NCI-H748 treated with DMSO at 0.1 percent for 48 hours (cell line): ENCODE measurements at places on chromosomes 2 and 18.

DNA sequence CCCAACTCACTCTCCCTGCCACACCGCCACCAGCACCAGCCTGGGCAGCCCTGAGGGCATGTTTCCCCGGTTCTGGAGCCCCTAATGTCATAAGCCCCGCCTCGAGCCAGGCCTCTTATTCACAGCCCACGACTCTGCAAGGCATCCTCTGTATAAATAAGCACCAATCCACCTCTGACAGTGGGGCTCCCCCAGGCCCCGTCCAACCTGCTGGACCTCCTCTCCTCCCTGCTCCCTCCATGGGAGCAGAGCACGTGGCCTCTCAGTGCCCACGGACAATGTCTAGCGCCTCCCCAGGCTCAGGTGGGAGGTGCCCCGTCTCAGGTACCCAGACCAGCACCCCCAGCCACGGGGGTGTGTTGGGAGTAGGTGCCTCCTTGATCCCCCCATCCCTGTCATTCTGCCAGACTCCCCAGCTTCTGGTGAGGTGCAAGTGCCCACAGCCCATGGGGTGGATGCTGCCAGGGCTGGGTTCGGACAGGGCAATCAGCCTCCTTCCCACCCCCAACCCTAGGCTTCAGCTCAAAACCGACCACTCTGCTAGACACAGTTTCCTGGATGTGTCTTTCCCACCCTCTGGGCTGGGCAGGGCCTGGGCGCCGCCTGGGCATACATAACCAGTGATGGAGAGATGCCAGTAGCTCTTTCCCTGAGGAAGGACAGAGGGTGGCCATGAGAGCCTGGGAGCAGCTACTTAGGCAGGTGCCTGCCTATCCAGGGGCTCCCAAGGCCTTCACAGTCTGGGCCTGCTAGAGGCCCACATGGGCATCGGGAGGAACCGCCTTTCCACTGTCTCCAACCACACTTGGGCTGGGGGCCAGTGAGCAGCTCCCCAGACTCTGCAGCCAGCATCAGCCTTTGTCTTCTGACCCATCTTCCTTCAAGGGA lies 1.6 kb upstream of the ADRA2B start:
- DNase-seq: no peak

GRCh38 chr2:230234122-230234722 lies 8.7 kb downstream of the SP140 start:
- no peak for DNase-seq

- DNase-seq: no peak
These were observed 42.1 kb downstream of the SRSF7 start for GRCh38 chr2:38708900-38709566.

DNA sequence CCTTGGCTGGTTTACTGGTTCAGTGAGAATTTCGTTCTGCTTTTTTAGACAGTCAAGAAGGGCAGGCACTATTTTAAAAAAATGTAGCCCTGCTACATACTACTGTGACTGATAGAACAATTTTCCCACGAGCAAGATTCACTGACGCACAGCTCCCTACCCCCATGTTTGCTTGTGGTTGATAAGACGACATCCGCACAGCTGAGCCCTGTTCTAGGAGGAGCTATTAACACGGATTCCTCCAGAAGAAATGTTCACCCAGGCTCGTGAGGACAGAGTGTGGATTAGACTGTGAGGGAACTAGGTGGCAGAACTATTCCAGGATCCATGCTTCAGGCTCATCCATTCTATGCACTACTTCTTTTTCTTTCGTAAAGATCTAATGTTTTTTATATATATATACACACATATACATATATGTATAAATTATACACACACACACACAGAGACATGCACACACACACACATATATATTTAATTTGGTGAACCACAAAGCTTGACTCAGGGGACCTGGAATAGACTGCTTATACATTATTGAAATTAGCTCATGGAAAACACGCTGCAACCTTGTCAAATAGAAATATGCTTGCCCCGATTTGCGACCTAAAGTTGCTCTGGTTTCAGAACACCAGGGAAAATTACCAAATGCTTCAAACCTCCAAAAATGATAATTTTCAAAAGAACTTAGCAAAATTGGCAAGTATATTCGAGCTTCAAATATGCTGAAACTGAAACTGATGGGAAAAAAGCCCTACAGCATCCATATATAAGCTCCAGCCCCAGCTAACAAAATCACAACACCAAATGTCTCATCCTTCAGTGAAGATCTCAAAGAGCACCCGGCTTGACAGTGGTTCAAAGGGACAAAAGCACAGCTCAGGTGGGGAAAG lies 370.4 kb downstream of the SOCS6 start:
- no peak for DNase-seq

GRCh38 chr2:240733803-240734495 lies 42.3 kb downstream of the AQP12A start:
- no peak for DNase-seq

DNA sequence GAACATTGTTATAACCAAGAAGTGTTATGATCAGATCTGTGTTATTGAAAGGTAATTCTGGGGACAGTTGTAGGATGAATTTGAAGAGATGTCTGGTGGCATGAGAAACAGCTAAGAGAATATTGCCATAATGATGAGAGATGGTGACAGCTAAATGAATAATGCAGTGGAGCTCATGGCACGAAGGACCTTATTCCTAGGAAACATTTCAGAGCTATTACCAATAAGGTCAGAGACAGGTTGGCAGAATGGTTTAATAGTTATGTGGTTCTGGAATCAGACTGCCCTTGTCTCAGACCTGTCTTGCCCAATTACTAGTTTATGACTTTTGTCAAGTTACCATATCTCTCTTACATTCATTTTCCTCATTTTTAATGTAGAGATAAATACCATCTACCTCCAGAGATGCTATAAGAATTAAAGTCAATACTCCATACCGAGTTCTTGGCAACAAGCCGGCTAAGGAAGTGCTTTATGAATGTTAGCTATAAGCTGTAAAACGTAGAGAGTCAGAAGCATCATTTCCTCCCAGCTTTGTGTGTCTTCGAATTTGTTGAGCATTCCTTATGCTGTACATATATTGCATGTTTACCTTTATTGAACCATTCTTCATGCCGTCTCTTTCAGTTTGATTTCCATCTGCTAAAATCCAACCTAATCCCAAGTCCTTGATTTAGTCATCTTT lies 73.6 kb upstream of the COL5A2 start:
- no peak for DNase-seq

GRCh38 chr18:44938720-44939665 lies 258.3 kb downstream of the SETBP1 start:
- DNase-seq: peak; percentile 80

- DNase-seq: no peak
These were observed 371.4 kb downstream of the OSR1 start for GRCh38 chr2:18987016-18987415.

- no peak for DNase-seq
These were observed 25.5 kb downstream of the B4GALT6 start for GRCh38 chr18:31658670-31659575.

DNA sequence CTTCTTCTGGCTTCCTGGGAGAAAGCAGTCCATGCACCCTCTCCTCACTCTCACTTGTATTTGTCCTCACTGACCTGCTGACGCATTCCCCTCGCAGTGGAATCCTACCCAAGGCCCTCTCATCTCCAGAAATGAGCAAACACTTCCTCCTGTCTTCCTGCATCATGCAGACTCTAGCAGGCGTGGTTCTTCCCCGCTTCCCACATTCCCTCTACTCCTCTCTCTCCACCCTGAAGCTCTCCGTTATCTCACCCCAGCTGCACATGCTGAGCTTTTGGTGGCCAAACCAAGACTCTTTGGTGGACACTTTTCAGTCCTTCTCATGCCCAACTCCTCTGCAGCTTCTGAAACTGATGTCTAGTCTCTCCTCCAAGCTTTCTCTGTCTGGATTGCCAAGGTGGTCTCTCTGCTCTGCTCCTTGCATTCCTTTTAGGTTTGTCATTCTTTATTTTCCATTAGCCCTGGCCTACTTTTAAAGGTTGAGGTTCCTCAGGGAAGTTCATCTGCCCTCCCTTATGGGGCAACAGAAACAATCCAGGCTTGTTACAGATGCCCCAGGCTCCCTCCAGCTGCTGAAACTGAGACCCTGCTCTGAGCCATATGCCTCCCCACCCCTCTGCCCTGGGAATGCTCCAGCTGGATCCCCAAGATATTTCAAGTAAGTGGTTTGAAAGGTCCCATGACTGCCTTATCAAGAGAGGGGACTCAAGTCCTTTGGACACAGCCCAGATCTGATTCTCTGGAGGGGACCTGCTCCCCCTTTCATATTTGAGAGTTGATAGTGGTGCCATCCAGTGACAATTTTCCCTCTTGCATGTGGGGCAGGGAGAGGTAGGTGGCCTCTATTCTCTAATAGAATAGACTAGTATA lies 835 bp upstream of the IL18RAP start:
- no peak for DNase-seq

DNA sequence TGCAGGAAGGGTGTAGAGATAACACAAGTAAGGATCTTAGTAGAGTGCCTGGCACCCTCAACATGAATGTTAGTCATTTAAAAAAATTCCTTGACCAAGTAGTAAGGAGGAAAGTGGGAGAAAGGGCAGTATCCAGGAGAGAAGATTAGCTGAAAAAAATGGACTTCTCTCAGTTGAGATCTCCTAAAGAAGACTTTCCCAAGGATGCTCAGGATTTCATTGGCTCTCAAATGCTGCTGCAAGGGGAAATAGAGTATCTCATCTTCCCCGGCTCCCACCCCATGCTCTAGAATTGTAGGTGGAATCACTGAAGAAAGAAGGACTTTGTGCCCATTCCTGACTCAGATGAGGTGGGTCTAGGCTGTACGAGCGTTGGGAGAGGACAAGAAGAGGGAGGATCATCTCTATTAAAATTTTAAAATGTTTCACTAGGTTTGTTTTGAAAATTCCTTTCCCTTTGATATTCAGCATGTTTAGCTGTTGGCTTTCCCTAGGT lies 231.1 kb downstream of the MYCN start:
- no peak for DNase-seq

- DNase-seq: no peak
These were observed 268.3 kb downstream of the FBXO15 start for GRCh38 chr18:73879328-73879727.

DNA sequence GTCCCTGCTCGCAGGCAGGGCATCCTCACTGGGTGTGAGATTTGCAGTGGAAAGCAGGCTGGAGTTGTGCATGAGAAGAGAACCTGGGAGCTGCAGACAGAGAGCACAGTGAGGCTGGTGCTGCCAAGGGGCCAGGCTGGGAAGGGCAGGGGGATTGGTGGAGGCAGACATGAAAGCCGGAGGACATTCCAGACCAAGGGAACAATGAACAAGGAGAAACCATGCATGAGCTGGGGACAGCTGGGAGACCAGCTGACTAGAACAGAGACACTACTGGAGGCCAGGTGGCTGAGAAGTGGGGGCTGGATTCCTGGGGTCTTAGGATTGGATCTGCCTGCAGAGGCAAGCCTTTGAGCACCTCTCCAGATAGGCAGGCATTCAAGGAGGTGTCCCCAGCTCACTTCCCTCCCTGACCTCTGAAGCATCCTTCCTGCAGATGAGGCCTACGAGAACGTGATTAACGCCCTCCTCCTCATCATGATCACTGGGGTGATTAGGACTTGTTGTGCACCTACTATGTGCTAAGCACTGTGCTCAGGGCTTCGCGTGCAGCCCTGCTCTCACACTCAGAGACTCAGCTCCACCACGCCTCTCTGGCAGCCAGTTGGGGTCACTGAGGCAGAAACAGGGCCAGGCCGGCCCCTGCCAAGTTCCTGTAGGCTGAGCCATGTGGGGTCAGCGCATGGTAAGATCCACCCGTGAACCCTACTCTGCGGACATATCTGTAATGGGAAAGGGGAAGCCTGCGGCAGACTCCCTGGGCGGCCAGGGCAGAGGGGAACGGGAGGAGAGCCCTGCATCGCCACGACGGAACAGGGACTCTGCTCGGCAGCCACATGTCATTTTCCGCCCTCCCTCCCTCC lies 74.8 kb upstream of the SLC66A3 start:
- no peak for DNase-seq

DNA sequence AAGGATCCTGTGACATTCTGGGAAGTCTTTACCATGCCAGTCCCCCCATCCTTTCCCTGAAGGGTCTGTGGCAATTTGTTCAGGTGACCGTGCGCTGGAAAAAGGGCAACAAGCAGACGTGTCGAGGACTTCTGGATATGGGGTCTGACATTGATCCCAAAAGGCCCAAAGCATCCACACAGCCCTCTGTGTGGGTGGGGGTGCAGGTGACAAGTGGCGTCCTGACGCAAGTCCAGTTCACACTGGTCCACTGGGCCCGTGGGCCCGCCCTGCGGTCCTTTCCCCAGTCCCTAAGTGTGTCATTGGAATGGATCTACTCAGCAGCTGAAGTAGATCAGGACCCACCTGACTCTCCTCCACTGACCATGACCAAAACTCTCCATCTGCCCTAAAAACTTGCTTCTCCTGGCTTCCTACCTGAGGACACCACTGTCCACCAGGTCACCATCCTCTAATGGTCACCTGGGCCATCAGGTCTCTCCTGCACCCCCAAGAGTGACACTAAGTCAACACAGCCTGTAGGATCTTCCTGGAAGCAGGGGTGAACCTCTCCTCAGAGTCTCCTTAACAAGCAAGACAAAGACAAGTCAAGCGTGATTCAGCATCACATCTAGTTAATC lies 85.6 kb upstream of the SLC66A3 start:
- no peak for DNase-seq

GRCh38 chr2:27956888-27957287 lies 66.4 kb downstream of the BABAM2 start:
- no peak for DNase-seq

DNA sequence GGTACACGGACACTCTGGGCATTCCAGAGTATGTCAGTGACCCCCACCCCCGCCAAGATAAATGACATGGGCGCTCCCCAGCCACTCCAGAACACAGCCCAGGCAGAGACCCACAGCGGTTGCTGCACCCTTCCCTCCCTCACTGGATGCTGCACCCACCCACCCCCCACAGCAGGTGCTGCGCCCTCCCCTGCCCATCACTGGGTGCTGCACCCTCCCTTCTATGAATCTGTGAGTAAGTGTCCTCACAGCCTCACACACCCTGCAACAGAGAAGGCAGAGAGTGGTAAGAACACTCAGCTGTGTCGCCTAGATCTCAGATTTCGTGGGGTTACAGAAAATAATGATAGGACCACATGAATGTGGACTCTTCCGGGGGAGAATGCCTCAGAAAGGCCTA lies 23.5 kb downstream of the CHMP1B start:
- DNase-seq: no peak

DNA sequence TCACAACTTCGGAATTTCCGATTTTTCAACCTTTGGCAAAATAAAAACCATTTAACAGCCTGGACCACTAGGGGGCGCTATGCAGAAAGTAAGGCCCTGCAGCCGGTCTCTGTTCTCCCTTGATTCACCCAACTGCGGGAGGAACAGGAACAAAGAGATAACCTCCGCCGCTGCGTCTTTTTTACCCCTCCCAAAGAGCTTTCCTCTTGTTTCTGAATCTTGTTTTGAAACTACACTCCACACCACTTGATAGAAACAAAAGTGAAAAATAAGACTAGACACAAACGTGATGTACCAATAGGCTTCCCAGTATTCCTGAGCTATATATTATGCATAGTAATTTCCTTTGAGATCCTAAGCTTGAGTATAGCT lies 231.2 kb downstream of the MYO3B start:
- DNase-seq: peak; percentile 74

GRCh38 chr2:96249654-96250053 lies 16.1 kb downstream of the TMEM127 start:
- DNase-seq: no peak
